ENCODE measurements at places on chromosomes 16 and 17. TPM values are rescaled to one million over a fixed set of nuclear protein-coding genes. Genes with fewer than 3 reads are reported as not detected.

Gene PGS1
- 41.8 TPM for total RNA-seq

GRCh38 chr16:88133507-88133843, 182.2 kb downstream of the BANP start:
- no peak for DNase-seq

Gene SLC5A11
- total RNA-seq: 0.22 TPM

- no peak for DNase-seq
These were observed 27.1 kb downstream of the GNPTG start for GRCh38 chr16:1378804-1379303.

- peak; percentile 73 for DNase-seq
These were observed at the start of gene C1QTNF1 for GRCh38 chr17:79023886-79024771. TSS of gene C1QTNF1 (plus strand) at chr17:79024169. CDS start at chr17:79043969, 19,800 bp downstream.

Gene KCNH4
- not detected for total RNA-seq

Gene OR1A1
- total RNA-seq: not detected

Gene GUCY2D
- 0.35 TPM for total RNA-seq

DNA sequence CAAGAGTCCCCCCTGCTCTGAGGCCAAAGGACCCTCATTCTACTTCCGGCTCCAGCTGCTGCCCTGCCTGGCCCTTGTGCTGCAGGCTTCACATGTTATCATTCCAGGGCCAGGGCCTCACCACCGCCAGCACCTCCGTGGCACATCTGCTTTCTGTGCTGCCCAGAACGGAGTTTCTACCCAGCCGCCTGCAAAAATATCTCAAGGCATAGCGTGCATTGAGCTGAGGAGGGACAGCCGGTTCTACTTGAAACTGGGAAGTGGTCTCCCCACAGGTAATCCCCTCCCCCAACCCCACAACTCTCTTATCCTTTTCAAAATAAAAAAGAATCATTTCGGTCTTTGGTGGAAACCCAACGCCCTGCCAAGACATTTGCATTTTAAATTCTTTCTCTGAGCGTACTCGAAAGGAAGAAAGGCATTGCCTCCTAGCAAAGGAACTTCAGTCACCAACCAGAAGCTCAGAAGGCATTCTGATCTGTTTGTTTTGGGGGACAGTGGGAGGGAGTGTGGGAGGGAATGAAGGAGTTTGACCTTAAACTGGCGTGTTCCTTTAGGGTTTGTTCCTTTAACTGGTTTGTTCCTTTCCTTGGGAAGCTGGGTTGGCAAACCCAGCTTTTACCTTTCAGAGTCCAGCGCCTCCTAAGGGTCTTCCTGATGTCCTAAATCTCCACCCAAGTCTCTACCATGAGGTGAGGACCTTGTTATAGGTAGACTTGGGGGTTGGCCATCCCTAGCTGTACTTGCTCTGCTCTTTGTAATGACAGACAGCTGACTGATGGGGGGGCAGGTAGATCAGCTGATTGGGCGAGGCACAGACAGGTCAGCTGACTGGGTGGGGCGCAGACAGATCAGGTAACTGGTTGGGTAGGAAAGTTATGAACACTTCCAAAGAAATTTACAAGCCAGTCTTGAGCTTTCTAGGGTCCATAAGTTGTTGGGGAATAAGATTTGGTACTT, 33.4 kb upstream of the PIK3R6 start:
- DNase-seq: peak; percentile 36

Gene HASPIN
- 26.7 TPM for total RNA-seq

Gene REXO5
- 6.7 TPM for total RNA-seq

DNA sequence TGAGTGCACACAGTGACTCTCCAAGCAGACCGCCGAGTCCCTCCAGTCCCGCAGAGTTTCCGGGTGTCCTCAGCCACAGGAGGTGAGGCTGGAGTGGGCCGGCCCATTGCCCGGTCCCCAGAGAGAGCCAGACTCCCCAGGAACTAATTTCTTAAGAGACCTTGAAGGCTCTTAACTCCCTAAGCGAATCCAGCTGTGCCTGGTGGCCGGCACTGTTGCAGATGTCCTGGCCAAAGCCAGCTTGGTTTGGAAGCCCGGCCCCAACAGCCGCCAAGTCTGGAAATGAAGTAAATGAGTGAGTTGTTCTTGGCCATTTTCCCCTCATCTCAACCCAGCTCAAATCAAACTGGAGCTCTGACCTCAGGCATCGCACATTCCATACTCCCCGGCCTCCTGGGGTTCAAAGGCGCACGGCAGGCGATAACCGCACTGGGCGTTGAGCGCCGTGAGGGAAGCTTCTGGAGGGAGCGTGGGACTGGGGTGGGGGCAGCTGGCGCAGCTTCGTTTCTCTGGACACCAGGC, 42.0 kb downstream of the CMIP start:
- no peak for DNase-seq

Gene CDK5R1
- total RNA-seq: 11.4 TPM

Gene PTX4
- 0.20 TPM for total RNA-seq

GRCh38 chr16:51111759-51112158, 39.3 kb downstream of the SALL1 start:
- no peak for DNase-seq

DNA sequence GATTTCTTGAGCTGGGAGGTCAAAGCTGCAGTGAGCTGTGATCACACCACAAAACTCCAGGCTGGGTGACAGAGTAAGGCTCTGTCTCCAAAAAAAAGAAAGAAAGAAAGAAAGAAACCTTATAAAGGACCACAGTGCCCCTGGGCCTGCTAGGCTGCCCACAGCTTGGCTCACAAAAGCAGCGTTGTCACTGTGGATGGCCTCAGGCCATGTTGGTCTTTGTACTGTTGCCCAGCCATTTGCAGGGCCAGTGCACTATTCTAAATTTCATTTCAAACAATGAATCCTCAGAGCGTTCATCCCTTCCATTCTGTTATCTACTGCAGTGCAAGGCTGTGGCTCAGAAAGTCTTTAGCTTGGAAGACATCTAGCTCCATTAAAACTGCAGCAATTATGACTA, 208.4 kb downstream of the SLC39A11 start:
- no peak for DNase-seq

- DNase-seq: no peak
These were observed 22.8 kb downstream of the ZDHHC7 start for GRCh38 chr16:84988328-84989080.

DNA sequence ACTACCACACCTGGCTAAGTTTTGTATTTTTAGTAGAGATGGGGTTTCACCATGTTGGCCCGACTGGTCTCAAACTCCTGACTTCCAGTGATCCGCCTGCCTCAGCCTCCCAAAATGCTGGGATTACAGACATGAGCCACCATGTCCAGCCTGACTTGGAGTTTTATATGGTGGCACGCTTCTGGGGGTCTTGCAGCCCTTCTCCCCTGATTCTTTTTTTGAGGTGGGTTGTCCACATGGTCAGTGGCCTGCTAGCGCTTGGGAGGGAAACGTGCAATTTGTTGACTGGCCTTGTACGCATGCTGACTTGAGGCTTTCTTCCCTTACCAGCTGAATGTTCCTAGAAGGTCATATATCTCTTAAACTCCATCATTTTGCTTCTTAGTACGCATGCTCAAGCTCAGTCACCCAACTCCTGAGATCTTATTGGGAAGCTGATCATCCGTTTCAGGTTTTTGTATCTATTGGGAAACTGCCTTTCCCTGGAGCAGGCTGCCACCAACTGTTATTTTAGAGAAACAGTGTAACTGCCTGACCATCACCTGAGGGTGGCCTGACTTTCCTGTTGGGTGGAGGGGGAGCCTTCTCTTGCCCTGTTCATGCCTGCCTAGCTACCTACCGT, 13.7 kb upstream of the LDHD start:
- DNase-seq: peak; percentile 52

Gene TMEM132E
- 0.42 TPM for total RNA-seq

Gene CLEC18A
- 1.6 TPM for total RNA-seq

DNA sequence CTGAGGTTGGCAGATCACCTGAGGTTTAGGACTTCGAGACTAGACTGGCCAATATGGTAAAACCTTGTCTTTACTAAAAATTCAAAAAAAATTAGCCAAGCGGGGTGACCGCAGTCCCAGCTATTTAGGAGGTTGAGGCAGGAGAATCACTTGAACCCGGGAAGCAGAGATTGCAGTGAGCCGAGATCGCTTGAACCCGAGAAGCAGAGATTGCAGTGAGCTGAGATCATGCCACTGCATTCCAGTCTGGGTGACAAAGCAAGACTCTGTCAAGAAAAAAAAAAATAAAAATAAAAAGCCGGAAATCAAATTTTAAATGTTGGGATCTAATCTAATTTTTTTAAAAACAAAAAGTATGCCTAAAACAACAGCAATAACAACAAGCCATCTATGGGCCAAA, 56.3 kb downstream of the ABCC1 start:
- DNase-seq: no peak

DNA sequence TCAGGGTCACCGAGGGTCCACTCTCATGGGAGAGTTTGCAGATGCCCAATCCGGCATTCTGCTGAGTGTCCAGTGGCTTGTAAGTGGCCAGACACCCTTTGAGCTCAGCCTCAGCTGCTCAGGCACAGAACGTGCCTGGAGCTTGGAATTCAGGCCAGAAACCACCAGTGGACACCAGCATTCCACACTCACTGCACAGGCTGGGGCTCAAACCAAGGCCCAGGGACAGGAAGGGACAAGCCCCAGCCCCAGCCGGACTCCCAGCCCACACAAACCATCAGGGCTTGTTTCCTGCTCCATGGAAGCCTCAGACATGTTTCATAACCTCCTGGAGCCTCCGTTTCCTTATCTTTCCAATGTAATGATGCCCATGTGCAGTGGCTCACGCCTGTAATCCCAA, 5.0 kb upstream of the NPRL3 start:
- DNase-seq: no peak

Gene GAST
- total RNA-seq: not detected

DNA sequence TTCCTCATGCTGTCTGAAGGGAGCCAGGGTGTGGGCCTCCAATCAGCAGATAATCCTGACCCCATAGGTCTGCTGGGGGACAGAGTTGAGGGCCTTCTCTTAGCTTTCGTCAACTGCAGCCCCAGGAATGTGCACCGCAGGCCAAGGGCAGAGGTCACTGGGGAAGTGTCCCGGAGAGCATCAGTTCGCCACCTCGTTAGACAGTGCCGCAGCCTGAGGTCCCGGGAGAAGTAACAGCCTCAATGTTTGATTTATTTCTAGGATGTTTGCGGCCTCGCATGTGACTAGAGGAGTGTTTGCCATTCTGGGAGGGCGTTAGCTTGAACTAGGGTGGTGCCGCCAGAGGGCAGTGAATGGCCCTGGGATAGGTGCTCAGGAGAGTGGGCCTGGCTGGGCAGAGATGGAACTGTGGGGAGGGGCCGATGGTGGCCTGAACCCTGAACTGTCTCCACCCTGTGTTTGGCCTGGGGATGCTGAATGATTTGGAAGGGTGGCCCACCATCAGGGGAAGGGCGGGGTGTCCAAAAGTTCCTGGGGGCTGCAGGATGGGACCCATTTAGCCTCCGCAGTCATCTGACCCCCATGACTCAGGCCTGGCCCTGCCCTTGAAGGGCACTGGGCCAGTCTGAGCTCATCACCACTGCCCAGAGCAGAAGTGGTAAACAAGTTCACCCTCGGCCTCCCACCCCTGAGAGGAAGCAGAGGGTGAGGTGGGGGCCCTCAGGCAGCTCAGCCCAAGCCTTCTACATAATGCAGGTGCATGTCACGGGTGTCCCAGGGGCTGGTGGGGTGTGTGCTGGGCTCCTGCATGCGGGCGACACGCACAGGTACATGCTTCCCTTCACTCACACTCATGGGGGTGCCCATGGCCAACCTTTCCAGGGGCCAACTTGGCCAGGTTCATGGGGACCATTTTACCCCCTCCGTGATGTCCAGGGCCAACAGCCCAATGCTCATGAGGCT, 12.4 kb upstream of the TAC4 start:
- peak; percentile 78 for DNase-seq

- no peak for DNase-seq
These were observed 54.9 kb downstream of the SDR42E1 start for GRCh38 chr16:81956213-81956948.

DNA sequence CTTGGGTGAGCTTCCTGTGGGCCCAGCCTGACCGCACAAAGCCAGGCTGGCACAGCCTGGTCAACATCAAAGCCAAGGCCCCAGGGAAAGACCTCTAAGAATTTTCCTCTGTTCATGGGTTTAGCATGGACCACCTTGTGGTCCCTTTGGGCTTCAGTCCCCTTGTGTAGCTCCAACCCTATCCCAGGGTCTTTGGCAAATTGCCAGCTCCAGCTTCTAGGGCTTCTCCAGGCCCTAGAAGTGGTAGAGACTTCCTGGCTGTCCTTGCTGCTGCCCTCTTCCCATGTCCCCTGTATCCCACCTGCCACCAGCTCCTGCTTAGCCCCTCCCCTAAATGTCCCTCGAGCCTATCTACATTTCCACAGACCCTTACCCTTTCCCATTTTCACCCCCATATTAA, 9.7 kb upstream of the ITGA3 start:
- no peak for DNase-seq

GRCh38 chr17:82938873-82939620, 99.2 kb upstream of the ZNF750 start:
- DNase-seq: no peak

DNA sequence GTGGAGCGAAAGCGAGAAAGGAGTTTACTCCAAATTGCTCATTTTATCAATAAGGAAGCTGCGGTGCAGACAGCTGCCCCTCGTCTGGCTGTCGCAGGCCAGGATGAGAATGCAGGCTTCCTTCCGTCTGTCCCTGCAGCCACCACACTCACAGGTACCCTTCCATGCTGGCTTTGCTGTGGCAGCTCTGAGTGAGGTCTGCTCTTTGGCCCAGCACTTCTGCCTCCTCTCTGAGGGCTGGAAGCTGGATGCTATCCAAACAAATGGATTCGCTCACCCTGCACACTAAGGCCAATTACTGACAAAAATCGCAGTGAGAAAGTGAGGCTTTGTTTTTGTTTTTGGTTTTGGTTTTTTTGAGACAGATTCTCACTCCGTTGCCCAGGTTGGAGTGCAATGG, 7.0 kb downstream of the ARMC7 start:
- no peak for DNase-seq

Gene AIPL1
- 0.57 TPM for total RNA-seq

Gene OR1A2
- total RNA-seq: not detected

- DNase-seq: no peak
These were observed at the start of gene NEURL4 for GRCh38 chr17:7328840-7329373. TSS of gene NEURL4 (minus strand) at chr17:7329335. CDS start at chr17:7329312, 23 bp downstream.

DNA sequence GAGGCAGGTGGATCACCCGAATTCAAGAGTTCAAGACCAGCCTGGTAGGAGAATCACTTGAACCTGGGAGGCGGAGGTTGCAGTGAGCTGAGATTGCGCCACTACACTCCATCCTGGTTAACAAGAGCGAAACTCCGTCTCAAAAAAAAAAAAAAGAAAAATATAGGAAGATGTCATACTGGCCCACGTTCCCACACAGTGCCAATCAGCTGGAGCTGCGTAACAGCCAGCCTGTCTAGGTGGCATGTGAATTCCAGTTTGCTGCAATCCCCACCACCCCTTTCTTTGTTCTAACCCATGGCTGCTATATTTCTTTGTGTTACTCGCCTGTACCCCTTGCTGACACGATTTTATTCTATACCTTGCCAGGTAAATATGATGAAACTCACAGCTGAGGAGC, 7.5 kb downstream of the NFATC2IP start:
- DNase-seq: no peak

- no peak for DNase-seq
These were observed 7.7 kb upstream of the PCTP start for GRCh38 chr17:55743103-55743679.

Data from H9 (cell line).